ENCODE measurements at places on chromosomes 7 and 10.

DNA sequence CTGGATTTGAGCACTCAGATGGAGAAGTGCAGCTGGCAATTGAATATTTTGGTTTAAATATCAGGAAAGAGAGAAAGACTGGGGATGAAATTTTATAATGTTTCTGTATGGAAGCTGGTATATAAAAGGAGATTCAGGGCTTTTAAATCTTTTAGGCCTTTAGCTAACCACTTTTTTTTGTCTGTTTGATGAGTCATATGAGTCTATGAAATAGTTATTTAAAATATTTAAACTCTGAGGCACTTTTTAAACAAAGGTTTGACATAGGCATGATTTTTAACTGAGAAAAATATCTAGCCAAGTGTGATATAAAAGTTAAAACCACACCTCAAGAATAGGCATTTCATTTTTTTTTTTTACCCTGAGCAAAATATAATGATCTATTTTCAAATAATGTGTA lies 944.3 kb downstream of the GATA3 start:
- no peak for DNase-seq

- DNase-seq: no peak
Measured at GRCh38 chr10:22246680-22247391, 29.0 kb upstream of the EBLN1 start.

DNA sequence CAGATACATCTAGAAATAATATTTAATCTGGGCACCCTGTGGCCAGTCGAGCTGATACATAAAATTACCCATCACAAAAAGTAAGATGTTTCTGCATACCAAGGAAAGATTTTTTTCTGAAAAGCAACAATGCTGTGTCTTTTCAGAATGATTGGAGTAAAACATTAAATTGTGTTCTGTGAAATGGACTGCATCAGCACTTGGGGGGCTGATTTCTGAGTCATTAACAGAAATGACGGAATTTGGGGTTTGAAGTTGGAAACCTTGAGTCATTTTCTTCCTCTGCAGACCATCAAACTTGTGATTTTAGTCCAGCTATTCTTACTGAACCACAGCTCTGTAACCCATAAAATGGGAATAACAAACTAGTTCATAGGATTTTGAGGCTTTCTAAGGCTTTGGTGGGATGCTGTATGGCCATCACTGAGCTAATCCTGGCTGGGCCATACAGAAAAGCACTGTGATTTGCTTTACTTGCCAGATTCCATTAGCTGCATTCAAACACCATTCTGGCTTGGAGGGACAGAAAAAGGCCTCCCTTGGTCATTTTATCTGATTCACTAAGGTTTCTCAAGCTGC lies 739.4 kb upstream of the IGFBP3 start:
- no peak for DNase-seq

DNA sequence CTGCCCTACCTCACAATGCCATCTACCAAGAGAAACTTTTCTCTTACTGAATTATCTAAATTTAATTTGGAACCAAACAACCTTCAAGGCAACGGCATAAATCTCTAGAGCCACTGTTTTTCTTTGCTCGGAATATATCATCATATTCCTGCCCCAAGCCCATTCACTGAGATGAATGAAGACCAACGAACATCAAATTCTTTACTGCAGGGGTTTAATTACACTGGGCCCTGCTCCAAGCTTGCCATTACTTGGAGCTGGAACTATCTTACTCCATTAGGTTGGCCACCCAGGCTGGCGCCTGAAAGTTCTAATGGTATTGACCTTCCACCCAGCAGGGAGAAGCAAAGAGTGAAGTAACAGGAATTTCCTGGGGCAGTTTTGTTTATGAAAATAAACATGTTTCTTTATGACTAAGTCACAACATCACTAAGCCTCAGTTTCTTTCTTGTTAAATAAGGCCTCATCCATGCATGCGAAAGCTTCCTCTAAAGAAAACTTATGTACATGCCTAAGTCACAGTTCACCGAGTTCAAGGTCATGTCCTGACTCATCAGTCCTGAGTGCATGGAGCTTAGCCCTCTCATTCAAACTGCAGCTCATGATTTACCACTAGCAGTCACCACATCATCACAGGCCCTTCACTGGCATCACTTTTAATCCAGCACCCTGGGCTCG lies 42.1 kb upstream of the ANAPC16 start:
- no peak for DNase-seq

DNA sequence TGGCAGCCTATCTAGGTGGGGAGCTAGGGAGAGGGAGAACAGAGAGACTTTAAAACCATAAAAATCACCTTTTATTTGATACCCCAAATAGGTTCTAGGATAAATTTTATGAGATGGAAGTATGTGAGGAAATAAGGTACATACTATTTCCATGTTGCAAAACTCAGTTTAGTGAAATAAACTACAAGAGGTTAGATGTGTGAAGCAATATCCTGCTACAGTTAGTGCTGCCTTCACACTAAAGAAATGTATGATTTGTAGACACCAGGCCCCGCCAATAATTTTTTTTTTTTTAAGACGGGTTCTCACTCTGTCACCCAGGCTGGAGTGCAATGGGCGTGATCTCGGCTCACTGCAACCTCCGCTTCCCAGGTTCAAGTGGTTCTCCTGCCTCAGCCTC lies 34.4 kb upstream of the RSBN1L start:
- no peak for DNase-seq

GRCh38 chr7:97078023-97078969 lies 39.2 kb upstream of the SDHAF3 start:
- DNase-seq: no peak

GRCh38 chr7:25478925-25479324 lies 250.6 kb upstream of the NPVF start:
- DNase-seq: no peak
